ENCODE measurements at places on chromosomes 11 and 22. TPM values are rescaled to one million over a fixed set of nuclear protein-coding genes. Genes with fewer than 3 reads are reported as not detected.

GRCh38 chr11:120326228-120326627 lies 1.1 kb downstream of the TLCD5 start:
- DNase-seq, result no peak

DNA sequence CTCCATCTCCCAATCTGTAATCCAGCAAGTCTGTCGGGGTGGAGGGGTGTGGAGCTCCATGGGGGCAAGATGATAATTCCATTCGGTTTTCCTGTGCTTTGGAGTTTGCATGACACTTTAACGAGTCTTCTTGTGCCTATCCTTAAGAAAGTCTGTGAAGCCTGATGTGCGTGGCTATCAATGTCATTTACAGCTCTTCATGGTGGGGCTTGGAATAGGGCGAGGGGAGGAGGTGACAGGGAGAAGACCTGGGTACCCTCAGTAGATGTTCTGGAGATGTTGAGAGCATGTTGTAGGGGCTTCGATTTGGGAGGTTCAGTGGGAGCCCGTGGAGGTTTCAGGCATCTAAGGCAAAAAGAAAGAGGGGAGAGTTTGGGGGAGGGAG lies 579 bp upstream of the PHLDB1 start:
- DNase-seq, result no peak

DNA sequence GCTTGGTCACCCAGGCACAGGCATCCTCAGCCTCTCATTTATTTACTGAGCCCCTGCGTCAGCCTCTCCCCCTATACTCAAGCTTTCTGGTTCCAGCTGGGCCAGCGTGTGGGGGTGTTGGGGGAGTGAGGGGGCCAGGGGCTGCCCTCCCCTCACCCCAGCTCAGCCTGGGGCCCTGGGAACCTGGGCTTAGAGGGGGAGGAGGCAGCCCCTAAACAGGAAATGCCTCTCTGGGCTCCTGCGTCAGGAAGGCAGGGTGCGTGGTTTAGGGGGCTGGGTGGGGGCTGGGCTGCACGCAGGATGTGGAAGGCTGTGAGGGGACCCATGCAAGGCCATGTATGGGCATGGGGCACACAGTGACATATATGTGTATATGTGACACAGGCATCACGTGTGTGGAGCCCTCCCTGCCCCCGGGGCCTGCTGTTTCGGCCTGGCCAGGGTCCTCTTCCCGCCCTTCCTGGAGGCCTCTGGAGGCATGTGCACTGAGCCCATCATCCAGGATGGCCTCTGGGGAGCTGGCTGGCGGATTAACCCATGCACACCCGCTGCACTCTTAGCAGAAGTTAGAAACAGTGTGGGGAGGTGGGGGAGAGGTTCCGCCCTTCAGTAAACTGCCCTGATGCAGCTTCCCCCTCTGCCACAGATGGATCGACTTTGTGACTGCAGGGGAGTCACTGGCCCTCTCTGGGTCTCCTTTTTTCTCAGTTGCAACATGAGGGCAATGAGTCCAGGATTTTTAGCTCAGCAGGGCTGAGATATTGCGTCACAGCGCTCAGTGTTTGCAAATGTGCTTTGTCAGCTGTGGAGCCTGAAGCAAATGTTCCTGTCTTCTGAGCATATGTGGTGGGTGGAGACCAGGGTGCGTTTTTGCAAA lies 1.1 kb upstream of the CD248 start:
- DNase-seq, result no peak

GRCh38 chr22:45246060-45246985 lies 5.6 kb upstream of the KIAA0930 start:
- no peak for DNase-seq

Gene C11orf97
- 2.5 TPM for total RNA-seq

Gene PNPLA3
- 6.9 TPM for total RNA-seq
